ENCODE measurements at places on chromosomes 16 and 17.

DNA sequence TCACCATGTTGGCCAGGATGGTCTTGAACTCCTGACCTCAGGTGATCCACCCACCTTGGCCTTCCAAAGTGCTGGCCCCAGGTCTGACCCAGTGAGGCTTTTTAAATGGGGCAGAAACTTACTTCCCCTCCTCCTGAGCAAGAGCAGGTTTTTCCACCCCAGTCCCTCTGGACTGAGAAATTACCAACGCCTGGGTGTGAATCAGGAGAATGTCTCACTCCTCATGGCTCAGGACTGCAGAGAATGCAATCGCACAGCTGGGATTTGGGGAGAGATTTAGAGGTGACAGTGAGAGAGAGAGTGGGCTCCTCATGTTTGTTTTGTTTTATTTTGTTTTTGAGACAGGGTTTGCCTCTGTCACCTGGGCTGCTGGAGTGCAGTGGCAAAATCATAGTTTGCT is 203.6 kb downstream of the RAB11FIP4 start:
- DNase-seq, result no peak

GRCh38 chr17:34308371-34308770 is 10.9 kb upstream of the CCL8 start:
- DNase-seq, result no peak

DNA sequence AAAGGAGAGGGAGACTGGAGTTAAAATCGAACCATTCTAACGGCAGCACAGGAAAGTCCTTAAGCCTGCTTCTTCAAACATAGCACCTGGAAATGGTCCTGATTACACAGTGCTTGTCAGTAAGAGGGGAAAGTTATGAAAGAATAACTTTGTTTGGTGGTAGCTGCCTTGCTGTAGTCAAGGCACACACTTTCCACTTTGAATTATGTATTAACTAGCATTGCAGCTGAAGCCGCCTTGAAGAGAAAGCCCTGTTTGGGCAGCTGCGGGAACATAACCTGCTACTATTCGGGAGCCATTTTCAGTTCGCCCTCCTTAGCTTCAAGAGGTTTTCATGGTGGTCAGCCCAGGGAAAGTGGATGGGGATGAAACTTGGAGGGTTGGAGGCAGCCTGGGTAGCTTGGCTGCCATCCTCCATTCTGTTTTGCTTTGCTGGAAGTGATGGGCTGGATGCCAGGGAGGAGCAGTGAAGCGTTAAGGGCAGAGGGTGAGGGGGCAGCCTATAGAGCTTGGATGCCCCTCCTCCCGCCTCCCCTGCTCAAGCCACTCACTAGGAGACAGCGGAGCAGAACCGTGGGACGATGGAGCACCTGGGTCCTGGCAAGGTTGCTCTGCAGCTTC is 5.3 kb upstream of the HAS3 start:
- DNase-seq, result no peak

- DNase-seq, result no peak
These were observed 424.5 kb upstream of the CDH11 start for GRCh38 chr16:65546353-65546791.

Data from ureter (tissue), 1 donor.